ENCODE measurements at places on chromosomes 11 and 22.

GRCh38 chr11:13051257-13051656 lies 42.1 kb downstream of the RASSF10 start:
- DNase-seq, result no peak

DNA sequence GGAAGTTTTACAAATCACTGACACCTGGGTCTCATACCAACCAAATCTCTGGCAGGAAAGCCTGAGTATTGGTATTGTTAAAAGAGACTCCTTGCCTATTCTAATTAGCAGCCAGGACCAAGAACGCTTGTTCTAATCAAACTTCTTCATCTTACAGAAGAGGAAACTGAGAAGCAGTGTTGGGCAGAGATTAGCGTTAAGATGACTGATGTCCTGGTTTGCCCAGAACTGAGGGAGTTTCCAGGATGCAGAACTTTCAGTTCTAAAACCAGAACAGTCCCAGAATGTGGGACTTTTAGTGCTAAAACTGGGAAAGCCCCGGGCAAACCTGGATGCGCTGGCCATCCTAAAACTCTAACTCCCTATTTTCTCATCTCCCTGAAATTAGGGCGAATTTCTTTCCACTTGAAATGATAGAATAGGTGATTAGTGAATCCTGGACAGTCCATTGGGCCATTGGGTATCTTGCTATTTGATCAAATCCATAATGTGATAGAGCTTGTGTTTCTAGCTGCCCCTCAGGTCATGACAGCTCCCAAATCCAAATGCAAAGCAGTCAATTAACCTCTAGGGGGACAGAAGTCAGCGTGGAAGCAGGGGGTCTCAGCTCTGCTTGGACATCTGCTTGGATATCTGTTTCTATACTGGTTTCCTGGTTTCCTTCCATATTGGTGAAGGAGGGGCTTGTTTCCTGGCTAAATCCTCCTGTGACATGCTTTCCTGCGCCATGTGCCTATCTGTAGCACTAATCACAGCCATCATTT lies 16.0 kb upstream of the TMPRSS13 start:
- DNase-seq, result no peak

- no peak for DNase-seq
These were observed 3.8 kb downstream of the ALKBH8 start for GRCh38 chr11:107561688-107562087.

DNA sequence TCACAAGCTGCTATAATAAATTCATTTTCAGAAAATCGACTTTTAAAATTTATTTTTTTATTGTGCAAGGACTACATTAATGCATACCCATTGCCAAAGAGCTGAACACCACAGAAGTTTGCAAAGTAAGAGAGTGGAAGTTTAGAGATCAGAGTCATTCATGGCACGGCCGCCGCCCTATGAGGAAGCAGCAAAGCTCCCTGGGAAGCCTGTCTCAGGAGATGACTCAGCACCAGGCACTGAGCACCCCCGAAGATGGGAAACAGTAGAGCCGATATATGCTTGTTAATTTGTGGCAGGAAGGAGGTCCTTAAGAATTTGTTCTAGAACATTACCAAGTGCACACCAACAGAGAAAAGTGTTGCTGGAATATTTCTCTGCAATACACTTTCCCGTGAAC lies 693.7 kb downstream of the OPCML start:
- DNase-seq, result no peak

DNA sequence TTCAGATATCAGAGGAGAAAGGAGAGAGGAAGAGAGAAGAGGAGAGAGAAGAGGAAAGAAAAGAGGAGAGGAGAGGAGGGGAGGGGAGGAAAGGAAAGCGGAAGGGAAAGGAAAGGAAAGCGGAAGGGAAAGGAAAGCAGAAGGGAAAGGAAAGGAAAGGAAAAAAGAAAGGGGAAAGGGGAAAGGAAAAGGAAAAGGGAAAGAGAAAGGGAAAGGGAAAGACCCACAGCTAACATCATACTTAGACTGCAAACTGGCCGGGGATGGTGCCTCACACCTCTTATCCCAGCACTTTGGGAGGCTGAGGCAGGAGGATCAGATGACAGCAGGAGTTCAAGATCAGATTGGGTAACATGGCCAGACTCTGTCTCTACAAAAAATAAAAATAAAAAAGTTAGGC lies 11.4 kb downstream of the CHEK2 start:
- no peak for DNase-seq

Measured in stimulated activated naive CD8-positive, alpha-beta T cell treated with anti-CD3 and anti-CD28 coated beads, Interleukin-15, amount 100 ng/mL, for 72 hours (primary cell).